ENCODE measurements at places on chromosomes 11 and 22.

GRCh38 chr11:10918698-10919097 lies 60.8 kb upstream of the ZBED5 start:
- DNase-seq: no peak

GRCh38 chr11:17259519-17259918 lies 17.0 kb upstream of the NUCB2 start:
- no peak for DNase-seq

DNA sequence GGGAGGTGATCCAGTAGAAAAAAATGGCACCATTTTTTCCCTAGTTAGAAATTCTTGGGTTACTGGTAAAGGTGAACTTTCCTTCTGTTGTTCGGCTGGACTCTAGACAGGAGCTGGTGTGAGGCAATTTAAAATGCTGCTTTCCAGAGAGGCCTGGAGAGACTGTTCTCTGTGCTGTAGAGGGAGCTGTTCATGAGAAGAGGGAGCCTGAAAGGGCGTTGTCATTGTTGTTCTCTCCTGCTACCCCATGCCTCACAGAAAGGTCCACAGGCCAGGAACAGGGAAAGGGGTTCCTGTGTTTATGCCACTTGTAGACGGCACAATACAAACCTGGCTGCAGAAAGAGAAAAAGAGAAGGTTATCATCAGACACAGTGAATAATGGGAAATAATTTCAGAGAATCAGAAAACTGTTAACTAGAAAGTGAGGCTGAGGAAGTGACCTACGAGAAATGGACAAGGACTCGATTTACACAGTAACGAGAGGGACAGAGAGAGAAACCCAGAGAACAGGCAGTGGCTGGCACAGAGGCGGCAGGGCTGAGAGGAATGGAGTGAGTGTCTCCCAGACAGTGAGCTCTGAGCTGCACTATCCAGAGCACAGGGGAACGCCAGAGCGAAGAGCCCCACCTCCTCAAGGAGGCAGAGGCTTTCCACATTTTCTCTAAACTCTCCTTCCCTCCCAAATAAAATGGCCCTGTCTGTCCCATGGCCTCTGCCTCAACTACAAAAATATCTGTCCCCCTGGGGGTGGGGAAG lies 109.2 kb downstream of the RRM1 start:
- no peak for DNase-seq

DNA sequence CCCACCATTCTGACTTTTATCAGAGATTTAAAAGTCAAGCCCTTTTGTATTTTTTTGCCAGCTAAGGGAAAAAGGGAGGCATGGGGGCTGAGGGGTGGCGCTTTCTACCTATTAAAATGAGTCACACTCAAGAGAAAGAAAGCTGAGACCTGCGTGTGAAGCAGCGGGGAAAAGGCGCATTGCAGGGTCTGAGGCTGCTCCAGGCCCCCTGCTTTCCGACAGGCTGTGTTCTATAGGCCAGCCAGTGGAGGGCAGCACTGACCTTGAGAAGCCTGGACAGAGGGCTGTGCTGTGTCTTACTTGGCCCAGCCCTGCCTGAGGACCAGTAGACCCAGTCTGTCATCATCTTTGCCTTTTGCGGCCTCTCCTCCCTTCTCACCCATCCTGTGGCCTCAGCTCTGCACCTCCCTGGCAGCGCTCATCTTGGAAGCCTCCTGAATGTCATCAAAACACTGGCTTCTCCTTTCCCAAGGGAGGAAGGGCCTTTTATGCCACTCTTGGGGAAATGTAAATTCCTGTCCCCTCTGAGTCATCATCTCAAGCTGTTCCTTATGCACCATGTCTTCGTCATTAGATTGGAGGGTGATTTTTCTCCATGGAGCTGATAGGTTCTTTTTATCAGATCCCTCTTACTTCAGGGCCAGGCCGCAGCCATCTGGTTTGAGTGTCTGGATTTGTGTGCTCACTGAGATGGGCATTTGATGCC lies 12.6 kb upstream of the MAPK8IP1 start:
- DNase-seq: peak; percentile 21

GRCh38 chr22:23382428-23383218 lies 197.5 kb downstream of the IGLL1 start:
- no peak for DNase-seq
